ENCODE measurements at places on chromosomes 2 and 18.

DNA sequence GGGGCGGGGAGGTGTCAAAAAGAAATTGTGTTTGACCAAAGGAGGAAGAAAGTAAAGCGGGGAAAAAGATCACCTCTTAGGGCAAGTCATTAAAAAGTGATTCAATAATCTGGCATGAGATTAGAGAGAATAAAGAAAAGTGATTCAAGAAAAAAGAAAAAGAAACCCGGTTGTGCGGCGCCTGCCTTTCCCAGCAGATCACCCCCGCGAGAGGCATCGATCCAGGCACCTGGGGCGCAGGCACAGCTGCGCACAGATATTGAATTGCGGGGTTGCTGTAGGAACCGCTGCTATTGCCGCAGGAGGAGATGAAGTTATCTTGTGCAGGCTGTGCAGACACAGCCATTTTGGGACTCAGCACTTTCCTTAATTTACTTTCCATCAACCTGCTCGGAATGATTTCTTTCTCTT lies 71.2 kb downstream of the PLB1 start:
- no peak for DNase-seq

DNA sequence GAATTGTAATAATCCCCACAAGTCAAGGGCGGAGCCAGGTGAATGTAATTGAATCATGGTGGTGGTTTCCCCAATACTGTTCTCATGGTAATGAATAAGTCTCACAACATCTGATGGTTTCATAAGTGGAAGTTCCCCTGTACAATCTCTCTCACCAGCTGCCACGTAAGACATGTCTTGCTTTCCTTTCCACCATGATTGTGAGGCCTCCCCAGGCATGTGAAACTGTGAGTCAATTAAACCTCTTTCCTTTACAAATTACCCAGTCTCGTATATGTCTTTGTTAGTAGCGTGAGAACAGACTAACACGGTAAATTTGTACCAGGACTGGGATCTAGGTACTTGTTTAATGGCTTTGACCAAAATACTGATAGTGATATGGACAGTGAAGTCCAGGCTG lies 744.3 kb upstream of the REG3G start:
- DNase-seq = no peak

DNA sequence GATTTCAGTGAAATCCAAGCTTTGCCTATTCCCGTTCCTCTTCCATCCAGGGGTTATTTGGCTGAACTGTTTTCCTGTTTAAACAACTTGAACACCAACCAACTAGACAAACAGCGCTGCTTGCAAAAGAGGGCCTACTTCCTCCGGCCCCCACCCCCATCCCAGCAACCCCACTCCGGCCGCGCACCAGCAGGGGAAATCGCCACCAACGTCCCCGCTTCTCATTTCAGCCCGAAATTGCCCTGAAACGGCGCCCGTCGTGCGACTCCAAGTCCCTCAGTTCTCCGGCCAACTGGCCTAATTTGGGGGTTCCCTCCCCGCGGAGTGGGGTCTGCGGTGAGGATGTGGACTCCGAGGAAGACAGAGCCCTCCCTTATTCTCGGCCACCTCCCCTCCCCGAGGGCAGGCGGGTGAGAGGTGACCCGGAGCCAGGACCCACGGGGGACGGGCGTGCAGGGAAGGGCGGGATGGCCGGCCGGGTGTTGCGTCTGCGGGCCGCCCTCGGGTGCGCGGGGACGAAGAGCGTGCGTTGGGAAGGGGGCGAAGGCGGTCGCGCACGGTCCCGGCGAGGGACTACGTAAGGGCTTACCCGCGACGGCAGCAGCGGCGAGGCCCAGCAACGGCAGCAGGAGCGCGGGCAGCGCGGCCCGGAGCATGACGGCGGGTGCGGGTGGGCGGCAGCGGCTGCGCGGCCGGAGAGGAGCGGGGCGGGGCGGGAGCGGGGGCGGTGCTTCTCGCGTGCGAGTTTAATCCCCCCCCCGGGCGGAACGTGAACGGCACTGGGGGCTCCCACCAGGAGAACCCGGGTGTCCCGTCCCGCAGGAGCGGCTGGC lies at the start of gene CD302:
Gene CD302 (minus strand): TSS at position 666 of the 833 bp plus-strand sequence. CDS start 10 bp downstream, at position 656.
- DNase-seq = peak; percentile 28

DNA sequence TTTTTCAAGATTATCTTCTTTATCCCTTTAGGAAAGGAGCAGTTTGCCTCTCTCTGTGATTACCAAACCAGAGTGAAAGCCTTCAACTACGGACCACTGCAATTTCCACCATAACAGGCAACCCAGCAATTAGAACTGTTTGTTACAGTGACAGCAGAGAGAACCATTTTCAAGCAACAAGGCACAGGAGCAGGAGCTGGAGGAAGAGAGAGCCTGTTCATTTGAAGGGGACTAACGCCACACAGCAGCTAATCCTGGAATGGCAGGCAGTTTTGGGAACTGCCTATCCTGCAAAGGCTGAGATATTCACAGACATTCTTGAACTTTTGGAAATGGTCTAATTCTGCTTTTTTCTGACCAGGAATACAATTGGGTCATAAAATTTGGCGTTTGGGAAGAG lies 1541.9 kb upstream of the PIK3C3 start:
- peak; percentile 67 for DNase-seq

GRCh38 chr2:196399096-196399495 lies 227.7 kb upstream of the STK17B start:
- no peak for DNase-seq

DNA sequence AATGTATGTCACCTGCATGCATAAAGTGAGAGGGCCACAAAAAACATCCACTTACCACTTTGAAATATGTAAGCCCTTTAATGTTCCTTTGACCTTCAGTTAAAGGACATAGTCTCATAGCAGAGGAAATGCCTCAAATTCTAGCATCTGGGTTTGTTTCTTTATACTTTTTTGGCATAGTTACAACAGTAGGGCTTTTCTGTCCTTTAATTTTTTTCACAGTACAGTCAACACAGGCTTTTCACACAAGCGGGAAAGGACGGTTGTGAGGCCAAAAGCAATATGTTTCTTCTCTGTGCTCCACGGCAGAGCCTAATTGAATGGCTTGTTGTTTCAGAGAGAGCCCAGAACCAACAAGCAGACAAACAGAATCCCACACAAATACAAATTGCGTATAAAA lies 57.6 kb downstream of the CRIM1 start:
- no peak for DNase-seq

DNA sequence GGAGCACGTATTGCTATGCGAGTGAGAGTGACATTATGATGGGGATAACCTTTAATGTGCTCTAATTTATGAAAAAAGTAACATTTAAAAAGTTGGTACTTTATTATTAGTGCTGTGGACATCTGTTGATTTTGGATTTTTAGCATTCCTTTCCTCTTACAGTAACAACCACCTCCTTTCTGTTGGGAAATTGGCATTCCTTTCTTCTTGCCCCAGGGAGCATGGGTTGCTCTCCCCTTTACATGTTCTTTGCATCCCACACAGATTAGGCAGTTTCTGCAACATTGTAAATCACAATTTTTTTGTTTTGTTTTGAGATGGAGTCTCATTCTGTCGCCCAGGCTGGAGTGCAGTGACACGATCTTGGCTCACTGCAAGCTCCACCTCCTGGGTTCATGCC lies 300.2 kb downstream of the LPIN1 start:
- DNase-seq = no peak

- no peak for DNase-seq
Observed at GRCh38 chr2:12320027-12320734, 396.6 kb upstream of the TRIB2 start.

DNA sequence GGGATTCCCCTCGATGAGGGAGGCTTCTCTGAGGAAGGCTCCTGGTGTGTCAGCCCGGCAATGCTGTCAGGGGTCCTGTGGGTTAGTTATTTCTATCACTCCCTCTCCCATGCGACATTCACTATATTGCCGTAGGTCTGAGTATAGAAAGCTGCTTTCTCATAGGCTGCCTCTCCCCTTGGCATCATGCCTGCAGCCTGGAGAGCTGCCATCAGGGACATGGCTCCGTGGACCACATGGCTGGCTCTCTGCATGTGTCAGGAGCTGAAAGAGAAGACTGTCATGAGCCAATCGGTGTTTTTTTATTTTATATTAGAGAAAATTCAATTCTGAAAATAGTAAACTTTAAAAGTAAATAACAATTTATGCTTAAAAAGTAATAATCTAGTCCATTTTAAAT lies 198.0 kb downstream of the CDH20 start:
- peak; percentile 85 for DNase-seq

DNA sequence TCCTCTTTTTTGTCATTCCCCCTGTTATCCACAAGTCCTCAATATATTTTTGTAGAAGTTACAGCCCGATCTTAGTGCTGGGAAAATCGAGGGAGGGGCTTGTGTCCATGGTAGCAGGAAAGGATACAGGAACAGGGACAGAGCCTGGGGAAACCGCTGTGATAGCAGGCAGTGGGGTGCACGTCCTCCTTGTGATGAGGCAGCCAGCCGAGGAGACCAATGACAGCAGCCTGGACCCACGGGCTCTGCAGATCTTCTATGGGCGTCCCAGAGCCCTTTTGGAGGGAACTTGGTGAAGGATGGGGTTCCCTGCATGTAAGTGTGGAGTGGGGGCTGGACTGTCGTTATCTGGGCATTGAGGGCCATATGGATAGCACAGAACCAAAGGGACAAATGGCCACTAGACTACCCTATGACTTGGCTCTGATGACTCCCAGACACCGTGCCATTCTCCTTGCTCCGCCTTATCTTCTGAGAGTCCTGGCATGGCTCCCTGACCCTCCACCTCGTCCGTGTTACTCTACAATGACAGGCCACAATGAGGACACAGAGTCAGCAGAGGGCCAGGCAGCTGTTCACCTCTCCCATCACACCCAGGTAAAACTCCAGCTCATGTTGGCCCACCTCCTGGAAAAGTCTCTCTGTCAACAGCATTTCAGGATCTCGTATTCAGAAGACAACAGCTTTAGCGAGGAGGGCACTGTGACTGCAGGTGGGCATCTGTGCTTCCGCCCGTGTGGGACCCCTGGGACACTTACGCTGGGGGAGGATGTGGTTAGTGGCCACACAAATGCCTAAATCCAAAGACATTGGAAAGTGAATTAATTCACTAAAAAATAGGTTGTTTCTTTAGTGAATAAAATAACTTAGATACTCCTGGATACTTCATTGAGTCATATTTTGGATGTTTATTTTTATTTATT lies 100.1 kb downstream of the VAPA start:
- no peak for DNase-seq

DNA sequence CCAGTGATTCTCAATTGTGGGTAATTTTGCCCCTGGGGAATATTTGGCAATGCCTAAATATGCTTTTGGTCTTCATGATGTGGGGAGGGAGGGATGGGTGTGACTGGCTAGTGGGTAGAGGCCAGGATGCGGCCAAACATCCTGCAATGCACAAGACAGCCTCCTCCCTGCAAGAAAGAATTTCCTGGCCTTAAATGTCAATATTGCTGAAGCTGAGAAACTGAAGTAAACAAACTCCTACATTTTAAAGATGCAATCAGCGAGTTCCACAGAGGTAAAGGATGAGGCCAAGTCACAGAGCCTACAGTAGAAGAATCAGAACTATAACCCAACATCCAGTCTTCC lies 272.9 kb upstream of the EPHA4 start:
- DNase-seq = no peak

DNA sequence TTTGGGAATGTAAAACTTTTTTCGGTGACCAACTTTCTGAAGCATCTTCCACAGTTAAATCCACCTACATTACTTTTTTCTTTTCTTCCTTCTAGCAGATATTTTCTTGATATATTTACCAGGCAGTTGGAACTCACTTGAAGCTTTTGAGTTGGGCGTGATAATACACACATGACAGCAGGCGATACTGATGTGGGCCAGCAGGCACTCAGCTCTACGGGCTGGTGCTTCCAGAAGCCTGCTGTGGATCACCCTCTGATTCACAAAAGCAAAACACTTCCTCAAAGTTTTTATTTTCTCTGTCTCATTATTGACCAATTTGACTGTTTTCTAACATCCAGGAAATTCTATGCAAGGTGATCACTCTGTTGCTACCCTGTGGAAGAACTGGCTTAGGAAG lies 22.9 kb downstream of the GRHL1 start:
- no peak for DNase-seq

GRCh38 chr2:229050133-229050532 lies 221.0 kb downstream of the PID1 start:
- no peak for DNase-seq

- no peak for DNase-seq
Observed at GRCh38 chr2:160394153-160394552, 99.5 kb downstream of the RBMS1 start.

- DNase-seq = no peak
Observed at GRCh38 chr2:71597756-71598155, 144.4 kb downstream of the DYSF start.

DNA sequence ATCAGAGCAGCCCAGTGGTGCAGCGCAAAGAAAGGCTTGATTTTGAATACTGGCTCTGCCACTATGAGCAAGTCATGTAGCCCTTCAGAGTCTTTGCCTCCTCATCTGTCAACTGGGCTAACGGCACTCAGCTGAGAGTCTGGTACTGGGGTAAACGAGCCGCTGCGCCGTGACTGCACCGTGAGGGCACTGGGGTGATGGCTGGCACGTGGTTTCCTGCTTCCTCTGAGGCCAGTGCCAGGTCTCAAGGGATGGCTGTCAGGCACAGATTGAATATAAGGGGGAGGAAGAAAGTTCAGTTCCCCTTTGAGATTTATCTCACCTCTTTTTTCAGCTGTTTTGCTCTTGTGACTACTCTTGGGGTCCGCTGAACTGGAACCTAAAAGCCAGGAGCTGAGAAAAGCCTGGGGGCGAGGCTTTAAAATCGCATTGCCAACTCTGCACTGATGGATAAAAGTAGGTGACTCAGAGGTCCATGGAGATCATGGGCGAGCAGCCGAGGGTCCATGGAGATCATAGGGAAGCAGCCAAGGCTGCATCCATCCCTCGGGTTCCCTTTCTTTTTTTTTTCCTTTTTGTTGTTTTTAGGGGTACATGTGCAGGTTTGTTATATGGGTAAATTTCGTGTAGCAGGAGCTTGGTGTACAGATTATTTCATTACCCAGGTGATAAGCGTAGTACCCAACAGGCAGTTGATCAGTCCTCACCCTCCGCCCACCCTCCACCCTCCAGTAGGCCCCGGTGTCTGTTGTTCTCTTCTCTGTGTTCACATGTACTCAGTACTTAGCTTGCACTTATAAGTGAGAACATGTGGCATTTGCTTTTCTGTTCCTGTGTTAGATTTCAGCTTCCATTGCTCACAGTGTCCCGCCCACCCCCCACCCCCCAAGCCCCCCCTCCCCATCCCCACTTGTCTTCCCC lies 114.3 kb downstream of the SPP2 start:
- no peak for DNase-seq

- DNase-seq = no peak
Observed at GRCh38 chr18:50715919-50716318, 103.9 kb downstream of the MRO start.
